ENCODE measurements at places on chromosomes 7 and 10.

DNA sequence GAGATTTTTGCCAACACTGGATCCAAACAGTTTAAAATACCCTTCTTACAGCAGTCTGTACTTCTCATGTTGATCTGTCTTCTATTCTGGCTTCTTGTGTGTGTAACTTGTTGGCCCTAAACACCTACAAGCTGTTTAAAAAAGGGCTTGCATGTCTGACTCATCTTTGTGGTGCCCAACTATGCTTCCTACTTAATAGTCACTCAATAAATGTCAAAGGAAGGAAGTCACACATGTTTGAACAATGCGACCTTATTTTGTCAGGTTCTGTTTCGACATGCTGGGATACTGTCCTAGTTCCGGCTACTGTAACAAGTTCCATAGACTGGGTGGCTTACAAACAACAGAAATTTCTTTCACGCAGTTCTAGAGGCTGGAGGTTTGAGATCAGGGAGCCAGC lies 9.4 kb upstream of the GRK5 start:
- no peak for DNase-seq

GRCh38 chr7:47404010-47404409 lies 177.9 kb downstream of the TNS3 start:
- DNase-seq, result no peak

- DNase-seq, result no peak
These were observed 383 bp upstream of the R3HCC1L start for GRCh38 chr10:98134117-98134430.

DNA sequence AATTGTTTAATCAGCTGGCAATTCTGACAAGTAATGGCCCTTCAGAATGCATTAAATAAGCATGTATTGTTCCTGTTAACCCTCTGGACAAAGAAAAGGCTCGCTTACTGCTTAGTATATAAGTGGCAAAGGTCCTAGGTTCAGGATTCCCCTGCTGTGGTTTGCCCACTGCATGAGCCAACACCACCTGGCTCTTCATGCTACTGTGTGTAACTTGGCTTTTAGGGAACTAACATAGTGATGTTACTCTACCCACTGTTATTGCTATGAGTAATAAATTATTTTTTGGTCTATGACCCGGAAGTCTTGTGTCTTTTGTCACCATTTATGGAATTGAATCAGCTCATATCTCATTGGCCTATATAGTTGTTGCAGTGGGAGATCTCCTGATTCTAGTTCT lies 791.7 kb upstream of the PHF14 start:
- no peak for DNase-seq

DNA sequence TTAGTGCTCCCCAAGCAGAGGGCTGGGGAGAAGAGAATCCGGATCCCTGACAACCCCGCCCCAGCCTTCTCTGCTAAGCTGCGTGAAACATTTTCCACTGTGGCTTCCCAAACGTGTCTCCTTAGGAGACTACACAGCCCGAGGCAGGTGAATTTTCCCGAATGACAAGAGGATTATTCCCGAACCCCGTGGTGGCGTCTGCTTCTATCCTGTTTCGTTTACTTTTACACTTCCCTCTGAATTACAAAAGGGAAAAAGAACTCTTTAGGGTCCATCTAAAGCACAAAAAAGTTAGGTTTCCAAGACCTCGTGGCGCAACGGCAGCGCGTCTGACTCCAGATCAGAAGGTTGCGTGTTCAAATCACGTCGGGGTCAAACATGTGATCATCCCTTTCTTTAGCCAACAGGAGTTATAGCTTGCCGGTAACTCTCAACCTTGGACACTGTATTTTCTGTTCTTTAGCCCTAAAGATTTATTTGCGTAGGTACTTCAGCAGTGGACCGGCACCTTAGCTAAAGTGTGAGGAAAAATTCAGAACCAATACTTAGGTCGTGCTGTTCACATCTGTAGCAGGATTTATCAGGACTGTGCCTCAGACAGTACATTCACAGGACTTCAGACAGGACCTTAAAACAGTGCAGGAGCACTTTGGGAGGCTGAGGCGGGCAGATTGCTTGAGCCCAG lies 3.2 kb upstream of the ZNF789 start:
- no peak for DNase-seq
